ENCODE measurements at places on chromosomes 12 and 14.

- no peak for DNase-seq
Measured at GRCh38 chr12:106070611-106071010, 68.1 kb downstream of the NUAK1 start.

DNA sequence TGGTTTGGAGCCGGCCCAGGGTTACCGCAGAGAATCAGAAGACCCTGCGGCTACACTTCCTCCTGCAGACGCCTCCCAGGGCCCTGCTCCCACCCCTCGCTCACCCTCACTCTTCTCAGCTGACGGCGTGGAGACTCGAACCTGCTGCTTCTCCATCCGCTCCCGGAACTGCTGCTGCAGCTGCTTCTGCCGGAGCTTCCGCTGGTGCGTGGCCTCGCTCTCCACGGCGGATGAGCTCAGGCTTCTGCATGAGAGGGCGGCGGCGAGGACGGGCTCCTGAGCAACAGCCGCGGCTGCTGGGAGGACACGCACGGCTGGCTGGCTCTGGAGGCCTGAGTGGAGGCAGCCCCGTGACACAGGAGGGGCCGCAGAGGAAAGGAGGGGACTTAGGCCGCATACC, 33.3 kb downstream of the RAD52 start:
- no peak for DNase-seq

GRCh38 chr12:52585946-52586345, 12.3 kb upstream of the KRT74 start:
- no peak for DNase-seq

DNA sequence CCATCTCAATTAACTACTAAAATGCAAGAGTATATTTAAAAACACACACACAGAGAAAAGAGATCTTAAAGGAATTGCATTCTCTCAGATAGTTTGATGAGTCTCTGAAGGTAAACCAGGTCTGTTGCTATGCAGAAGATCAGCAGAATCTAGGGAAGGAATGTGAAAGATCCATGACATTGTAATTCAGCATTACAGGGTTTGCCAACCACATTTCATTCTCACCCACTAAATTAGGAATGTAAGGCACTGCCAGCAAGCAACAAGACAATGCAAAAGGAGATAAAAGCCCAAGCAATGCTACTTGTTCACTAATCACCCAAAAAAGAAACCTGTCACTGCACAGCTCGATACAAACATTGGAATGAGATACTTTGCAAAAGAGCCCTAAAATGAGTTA, 106.3 kb downstream of the LRIG3 start:
- DNase-seq, result no peak

- DNase-seq, result no peak
Measured at GRCh38 chr12:14313379-14314138, 51.9 kb upstream of the ATF7IP start.

GRCh38 chr12:81128930-81129554, 51.2 kb downstream of the ACSS3 start:
- DNase-seq, result peak; percentile 14

- DNase-seq, result no peak
Measured at GRCh38 chr12:103810111-103810510, 30.9 kb downstream of the NT5DC3 start.

GRCh38 chr14:103164779-103165178, 41.5 kb downstream of the TNFAIP2 start:
- DNase-seq, result no peak

GRCh38 chr12:54725233-54725843, 77.2 kb upstream of the DCD start:
- no peak for DNase-seq

GRCh38 chr14:26589925-26590324, 7.9 kb downstream of the NOVA1 start:
- DNase-seq, result no peak

- no peak for DNase-seq
Measured at GRCh38 chr12:56877195-56878009, 56.8 kb downstream of the SDR9C7 start.

DNA sequence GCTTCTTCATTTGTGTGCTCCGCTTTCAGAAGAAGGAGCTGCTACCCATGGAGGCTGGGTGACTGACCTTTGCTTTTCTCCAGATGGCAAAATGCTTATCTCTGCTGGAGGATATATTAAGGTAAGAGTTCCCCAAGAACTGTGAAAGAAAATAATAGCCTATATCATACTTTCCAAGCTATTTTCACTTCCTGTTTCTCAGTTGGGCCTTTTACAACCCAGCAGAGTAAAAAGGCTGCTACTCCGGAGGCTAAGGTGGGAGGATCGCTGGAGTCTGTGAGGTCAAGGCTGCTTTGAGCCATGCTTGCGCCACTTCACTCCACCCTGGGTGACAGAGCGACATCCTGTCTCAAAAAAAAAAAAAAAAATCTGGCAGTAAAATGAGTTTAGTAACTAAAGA, 82.1 kb downstream of the APAF1 start:
- DNase-seq, result no peak

Measured in fibroblast of skin of left quadriceps (primary cell).